ENCODE measurements at places on chromosomes 4 and X. TPM values are rescaled to one million over a fixed set of nuclear protein-coding genes. Genes with fewer than 3 reads are reported as not detected.

The HPGDS gene
- not detected for total RNA-seq

The DMRTC1 gene
- total RNA-seq = not detected

The C4orf36 gene
- total RNA-seq = 0.31 TPM

The PDE5A gene
- total RNA-seq = 146 TPM

The GBA3 gene
- total RNA-seq = under 0.01 TPM

The COL4A6 gene
- total RNA-seq = 4.4 TPM

All from aortic smooth muscle cell (primary cell).